ENCODE measurements at places on chromosomes 1 and 21.

GRCh38 chr1:172547071-172547470 is 14.1 kb downstream of the SUCO start:
- DNase-seq, result no peak

DNA sequence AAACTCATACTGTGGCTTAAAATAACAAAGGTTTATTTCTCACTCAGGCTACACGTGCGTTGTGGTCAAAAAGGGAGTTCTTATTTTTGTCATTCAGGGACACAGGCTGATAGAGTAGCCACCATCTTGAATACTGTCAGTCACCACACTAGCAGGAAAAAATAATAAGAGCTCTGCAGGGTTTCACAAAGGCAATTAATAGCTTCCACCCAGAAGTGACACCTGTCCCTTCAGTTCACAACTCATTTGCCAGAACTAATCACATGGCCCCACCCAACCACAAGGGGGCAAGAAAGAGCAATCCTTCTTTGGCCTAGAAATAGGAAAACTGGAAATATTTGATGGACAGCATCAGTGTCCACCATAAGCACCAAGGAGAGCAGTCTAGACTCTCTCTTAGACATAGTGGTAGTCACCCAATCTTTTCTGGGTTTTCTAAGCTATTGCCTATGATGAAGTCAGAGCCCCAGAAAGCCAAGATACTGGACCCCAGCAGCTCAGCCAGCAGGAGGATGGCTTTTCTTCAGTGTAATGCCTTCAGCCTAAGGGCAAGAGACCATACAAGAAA is 8.2 kb downstream of the HAPLN2 start:
- peak; percentile 47 for DNase-seq

DNA sequence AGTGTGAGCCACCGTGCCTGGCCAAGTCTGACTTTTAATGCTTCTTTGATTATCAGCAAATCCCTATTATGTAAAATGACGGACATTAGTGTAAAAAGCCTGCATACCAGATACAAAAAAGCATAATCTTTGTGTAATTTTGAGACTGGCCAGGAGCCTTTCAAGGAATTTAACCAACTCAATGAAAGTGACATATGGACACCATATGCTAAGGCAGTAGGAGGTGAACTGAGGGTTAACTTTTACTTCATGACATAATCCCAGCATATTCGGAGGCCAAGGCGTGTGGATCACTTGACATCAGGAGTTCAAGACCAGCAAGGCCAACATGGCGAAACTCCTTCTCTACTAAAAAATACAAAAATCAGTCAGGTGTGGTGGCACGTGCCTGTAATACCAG is 94.6 kb downstream of the EIF4G3 start:
- DNase-seq, result no peak

GRCh38 chr1:29762635-29763034 is 526.3 kb downstream of the PTPRU start:
- no peak for DNase-seq

DNA sequence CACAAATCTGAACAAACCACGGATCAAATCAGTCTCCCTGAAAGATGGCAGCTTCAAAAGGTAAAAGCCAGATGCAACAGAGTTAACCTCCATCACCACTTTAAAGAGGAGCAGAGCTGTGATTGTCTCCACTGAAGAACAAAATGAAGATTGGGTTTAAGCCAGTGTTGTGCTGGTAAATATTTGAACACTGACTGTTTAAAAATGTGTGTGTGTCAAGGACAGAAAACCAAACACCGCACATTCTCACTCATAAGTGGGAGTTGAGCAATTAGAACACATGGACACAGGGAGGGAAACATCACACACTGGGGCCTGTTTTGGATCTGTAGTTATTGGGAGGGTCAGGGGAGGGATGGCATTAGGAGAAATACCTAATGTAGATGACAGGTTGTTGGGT is 83.9 kb downstream of the ST6GALNAC5 start:
- DNase-seq, result no peak

- no peak for DNase-seq
Observed at GRCh38 chr1:25012966-25013962, 83.2 kb upstream of the RUNX3 start.

DNA sequence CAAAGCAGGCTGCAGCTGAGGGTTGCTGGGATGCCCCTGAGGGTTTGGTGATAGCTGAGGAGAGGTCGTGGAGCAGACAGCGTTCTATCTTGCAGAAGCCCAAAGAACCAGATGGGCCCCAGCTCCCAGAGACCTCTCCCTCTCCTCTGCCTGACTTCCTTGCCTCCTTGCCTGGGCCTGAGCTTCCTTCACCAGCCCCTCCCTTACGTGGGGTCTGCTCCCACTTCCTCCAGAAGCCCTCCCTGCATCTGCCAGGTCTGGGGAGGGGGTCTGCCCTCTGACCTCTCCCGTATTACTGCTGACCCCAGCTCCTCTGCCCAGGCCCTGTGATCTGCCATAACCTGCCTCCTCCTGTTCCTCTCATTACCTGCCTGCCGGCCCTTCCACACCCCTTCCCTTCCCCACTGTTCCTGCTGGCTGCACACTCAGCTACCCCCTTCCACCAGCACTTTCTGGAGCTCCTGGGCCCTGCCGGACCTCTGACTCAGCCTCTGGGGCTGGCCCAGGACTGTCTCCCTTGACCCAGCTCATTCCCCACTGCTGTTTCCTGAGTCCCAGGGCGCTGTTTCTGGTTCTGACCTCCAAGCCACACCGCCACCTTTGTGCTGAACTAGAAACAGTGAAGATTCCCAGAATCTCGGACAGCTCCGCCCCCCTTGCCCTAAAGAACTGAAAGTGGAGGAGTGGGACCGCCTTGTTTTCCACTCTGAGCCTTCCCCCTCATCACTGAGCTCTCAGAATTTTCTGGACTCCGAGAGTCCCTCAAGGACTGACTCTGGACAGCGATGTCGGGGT is 237.7 kb upstream of the C1orf174 start:
- no peak for DNase-seq

DNA sequence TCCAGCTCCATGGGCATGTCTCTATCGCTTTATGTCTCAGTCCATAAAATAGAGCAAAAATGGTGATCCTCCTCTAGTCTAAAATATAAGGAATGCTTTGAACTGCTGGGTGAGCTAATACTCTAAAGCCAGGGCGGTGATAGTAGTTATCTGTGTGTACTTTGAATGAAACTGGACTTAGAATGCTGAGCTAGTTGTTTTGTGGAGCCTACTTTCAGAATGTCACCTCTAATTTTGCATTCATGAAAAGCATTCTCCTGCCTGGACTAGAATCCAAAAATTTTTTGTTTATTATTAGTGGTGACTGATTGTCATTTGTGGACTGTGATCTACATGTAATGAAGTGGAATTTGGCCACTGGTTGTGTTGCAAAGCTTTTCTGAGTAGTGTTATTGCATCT is 241.6 kb upstream of the C1orf105 start:
- no peak for DNase-seq

GRCh38 chr1:118333601-118334210 is 148.7 kb upstream of the SPAG17 start:
- DNase-seq, result no peak

- peak; percentile 59 for DNase-seq
Observed at GRCh38 chr1:214427871-214428277, 123.5 kb downstream of the PTPN14 start.

- peak; percentile 85 for DNase-seq
Observed at GRCh38 chr1:9129266-9130041, 552 bp upstream of the GPR157 start.

Data from GM03348 (cell line).